ENCODE measurements at places on chromosomes 6 and 20. TPM values are rescaled to one million over a fixed set of nuclear protein-coding genes. Genes with fewer than 3 reads are reported as not detected.

DNA sequence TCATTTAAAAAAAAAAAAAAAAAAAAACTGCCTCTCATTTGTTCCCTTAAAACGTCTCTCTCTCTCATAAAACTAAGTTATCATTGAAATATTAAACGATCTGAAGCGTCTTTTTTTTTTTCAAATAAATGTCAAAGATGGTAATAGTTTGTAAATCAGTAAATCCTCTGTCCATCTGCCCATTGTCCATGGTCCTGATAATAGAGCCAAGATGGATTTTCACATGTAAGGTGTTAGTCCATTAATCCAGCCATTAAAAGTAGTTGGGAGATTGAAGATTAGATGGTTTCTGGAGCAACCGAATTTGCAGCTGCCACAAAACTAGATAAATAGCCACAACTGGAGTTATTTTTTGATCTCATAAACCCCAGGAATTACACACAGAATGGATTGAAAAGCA lies 145.8 kb upstream of the SNX9 start:
- H3K4me1 ChIP-seq, result no peaks in the 10 kb centered on the region
- no peak for DNase-seq
- H3K27me3 ChIP-seq, result no peaks in the 10 kb centered on the region

DNA sequence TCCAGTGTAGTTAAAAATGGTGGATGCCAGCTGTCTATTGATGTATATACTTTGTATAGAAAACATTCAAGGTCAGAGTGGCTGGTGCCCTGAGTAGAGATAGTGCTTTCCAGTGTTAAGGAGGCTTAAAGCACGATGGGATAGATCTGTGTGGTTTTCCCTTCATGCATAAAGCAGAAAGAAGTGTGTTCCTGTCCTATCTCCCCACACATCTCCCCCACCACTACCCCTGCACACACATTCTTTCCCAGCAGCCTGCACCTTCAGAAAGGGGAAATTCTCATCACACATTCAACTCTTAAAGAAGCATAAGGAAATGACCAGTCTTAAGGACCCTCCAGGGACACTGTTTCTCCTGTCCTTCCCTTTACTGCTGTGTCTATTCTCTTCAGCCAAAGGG lies 221.7 kb upstream of the TAB2 start:
- no peaks in the 10 kb centered on the region for H3K27me3 ChIP-seq
- DNase-seq, result no peak
- no peaks in the 10 kb centered on the region for H3K4me1 ChIP-seq
- H3K4me3 ChIP-seq, result no peak overlapping the region

GRCh38 chr6:166752097-166752496 lies 125.0 kb upstream of the RPS6KA2 start:
- H3K4me3 ChIP-seq, result no peak overlapping the region
- no peak overlapping the region for H3K27ac ChIP-seq
- H3K36me3 ChIP-seq, result no peaks in the 10 kb centered on the region
- no peaks in the 10 kb centered on the region for H3K27me3 ChIP-seq

- no peaks in the 10 kb centered on the region for H3K27me3 ChIP-seq
- H3K36me3 ChIP-seq, result no peaks in the 10 kb centered on the region
- H3K27ac ChIP-seq, result no peak overlapping the region
- H3K4me3 ChIP-seq, result no peak overlapping the region
Measured at GRCh38 chr6:169993861-169994481, 242.5 kb downstream of the ERMARD start.

DNA sequence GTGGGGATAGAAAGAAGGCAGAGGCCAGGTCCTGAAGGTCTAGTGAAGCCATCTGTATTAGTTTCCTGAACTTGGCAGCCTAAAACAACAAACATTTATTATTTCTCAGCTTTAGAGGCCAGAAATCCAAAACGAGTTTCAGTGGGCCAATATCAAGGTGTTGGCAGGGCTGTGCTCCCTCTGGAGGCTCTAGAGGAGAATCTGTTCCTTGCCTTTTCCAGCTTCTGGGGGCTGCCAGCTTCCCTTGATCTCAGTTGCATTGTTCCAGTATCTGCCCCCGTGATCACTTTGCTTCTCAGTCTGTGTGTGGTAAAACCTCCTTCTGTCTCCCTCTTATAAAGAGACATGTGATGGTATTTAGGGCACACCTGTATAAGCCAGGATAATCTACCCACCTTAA lies 82.4 kb downstream of the MAFB start:
- no peaks in the 10 kb centered on the region for H3K36me3 ChIP-seq
- no peaks in the 10 kb centered on the region for H3K4me1 ChIP-seq
- H3K27ac ChIP-seq, result no peak overlapping the region
- DNase-seq, result no peak
- H3K4me3 ChIP-seq, result no peak overlapping the region

- H3K27me3 ChIP-seq, result no peaks in the 10 kb centered on the region
- H3K4me1 ChIP-seq, result no peaks in the 10 kb centered on the region
- DNase-seq, result no peak
- no peak overlapping the region for H3K27ac ChIP-seq
- H3K4me3 ChIP-seq, result no peak overlapping the region
Measured at GRCh38 chr6:140160909-140161308, 786.5 kb upstream of the CITED2 start.

DNA sequence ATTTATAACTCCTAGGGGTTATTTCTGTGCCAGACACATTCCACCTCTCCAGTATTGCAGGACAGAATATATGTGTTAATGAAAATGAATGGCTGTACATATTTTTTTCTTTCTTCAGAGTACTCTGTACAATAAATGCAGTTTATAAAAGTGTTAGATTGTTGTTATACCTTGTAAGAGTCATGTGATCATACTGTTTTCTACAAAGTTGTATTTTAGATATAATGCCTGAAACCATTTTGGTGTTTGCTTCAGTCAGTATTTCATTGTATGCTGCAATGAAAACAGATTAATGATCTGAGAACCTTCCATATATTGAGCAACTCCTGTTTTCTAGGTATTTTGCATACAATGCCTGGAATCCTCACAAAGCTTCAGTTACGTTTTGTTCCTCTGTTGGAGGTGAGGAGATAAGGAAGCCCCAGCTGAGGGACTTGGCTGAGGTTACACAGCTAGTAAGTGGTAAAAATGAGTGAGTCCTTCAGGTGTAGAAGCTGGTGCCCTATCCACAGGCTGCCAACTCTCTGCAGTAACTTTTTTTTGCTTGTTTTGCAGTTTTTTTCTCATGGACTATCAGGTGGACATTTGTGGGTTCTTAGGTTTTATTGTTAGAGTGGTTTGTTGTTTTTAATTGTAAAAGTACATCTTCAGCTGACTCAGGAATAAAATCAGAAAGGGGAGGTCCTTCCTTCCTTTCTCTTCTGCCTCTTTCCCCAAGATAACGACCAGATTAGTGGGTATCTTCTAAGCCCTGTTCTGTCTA lies 11.6 kb downstream of the PDCD2 start:
- peaks cover 8% of the 10 kb centered on the region for H3K36me3 ChIP-seq
- H3K27me3 ChIP-seq, result no peaks in the 10 kb centered on the region
- no peak for DNase-seq
- H3K27ac ChIP-seq, result no peak overlapping the region
- no peaks in the 10 kb centered on the region for H3K4me1 ChIP-seq

GRCh38 chr6:2716936-2717700 lies 33.6 kb downstream of the MYLK4 start:
- no peak for DNase-seq
- no peak overlapping the region for H3K27ac ChIP-seq
- no peaks in the 10 kb centered on the region for H3K36me3 ChIP-seq
- no peaks in the 10 kb centered on the region for H3K27me3 ChIP-seq

GRCh38 chr6:154471609-154472362 lies 38.7 kb downstream of the CNKSR3 start:
- no peak overlapping the region for H3K4me3 ChIP-seq
- H3K36me3 ChIP-seq, result no peaks in the 10 kb centered on the region
- no peaks in the 10 kb centered on the region for H3K27me3 ChIP-seq
- H3K4me1 ChIP-seq, result no peaks in the 10 kb centered on the region

DNA sequence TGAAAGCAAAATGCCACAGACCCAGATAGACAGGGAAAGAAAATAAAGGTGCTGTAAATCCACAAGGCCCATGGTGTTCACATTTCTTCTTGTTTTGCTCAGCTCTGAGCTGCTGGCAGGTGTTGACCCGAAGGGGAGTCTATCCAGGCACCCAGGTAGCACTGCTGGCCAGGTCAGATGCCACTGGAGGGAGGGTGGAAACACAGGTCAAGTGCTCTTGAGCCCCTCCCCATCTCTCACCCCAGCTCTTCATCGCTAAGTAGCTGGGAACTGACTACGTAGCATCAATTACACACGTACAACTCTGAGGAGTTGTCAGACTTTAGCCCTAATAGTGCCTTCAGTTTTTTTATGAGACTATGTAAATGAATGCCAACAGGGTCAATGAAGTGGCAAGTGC lies 287.8 kb upstream of the QKI start:
- H3K27me3 ChIP-seq, result no peaks in the 10 kb centered on the region
- H3K27ac ChIP-seq, result no peak overlapping the region
- no peaks in the 10 kb centered on the region for H3K4me1 ChIP-seq
- H3K4me3 ChIP-seq, result no peak overlapping the region

DNA sequence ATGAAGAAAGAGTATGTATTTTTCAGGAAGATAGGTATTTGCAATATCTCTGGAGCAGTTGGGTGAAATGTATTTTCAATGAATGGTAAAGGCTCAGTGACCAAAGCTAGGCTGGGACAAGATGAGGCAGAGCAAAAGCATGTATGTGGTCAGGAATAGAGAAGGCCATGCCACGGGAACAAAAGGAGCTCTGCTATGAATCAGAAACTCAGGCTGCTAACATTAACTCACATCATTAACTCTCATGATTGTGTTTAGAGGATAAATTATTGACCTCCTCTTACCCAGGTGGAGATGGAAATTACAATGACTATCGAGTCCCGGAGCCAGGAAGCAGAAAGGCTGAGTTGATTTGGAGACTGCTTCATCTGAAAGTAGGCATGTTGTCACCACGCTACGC lies 220.2 kb downstream of the FUT9 start:
- H3K27ac ChIP-seq, result no peak overlapping the region
- H3K4me3 ChIP-seq, result no peak overlapping the region
- no peaks in the 10 kb centered on the region for H3K4me1 ChIP-seq
- no peaks in the 10 kb centered on the region for H3K36me3 ChIP-seq
- DNase-seq, result no peak

GRCh38 chr20:43046966-43047365 lies 142.7 kb downstream of the PTPRT start:
- no peak for DNase-seq
- no peaks in the 10 kb centered on the region for H3K36me3 ChIP-seq
- no peaks in the 10 kb centered on the region for H3K27me3 ChIP-seq
- no peak overlapping the region for H3K4me3 ChIP-seq
- H3K27ac ChIP-seq, result no peak overlapping the region
- H3K4me1 ChIP-seq, result no peaks in the 10 kb centered on the region

DNA sequence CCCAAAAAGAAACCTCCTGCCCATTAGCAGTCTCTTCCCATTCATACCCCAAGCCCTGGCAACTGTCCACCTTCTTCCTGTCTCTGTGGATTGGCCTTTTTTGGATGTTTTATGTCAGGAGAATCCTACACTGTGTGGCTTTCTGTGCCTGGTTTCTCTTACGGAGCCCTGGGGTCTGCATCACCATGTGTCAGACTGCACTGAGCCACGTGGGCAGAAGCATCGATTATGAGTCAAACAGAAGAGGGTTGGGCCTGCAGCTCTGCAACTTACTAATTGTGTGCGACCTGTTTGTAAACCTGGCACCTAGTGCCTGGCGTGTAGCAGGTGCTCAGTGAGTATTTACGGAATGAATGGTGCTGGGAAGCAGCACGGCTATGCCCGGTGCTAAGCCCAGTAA lies 62.6 kb downstream of the IGF2R start:
- peaks cover 5% of the 10 kb centered on the region for H3K36me3 ChIP-seq
- no peak for DNase-seq
- H3K27me3 ChIP-seq, result no peaks in the 10 kb centered on the region

GRCh38 chr6:158361961-158362669 lies 49.9 kb downstream of the TULP4 start:
- H3K27ac ChIP-seq, result no peak overlapping the region
- H3K4me3 ChIP-seq, result no peak overlapping the region
- H3K27me3 ChIP-seq, result no peaks in the 10 kb centered on the region
- no peaks in the 10 kb centered on the region for H3K4me1 ChIP-seq
- no peak for DNase-seq

DNA sequence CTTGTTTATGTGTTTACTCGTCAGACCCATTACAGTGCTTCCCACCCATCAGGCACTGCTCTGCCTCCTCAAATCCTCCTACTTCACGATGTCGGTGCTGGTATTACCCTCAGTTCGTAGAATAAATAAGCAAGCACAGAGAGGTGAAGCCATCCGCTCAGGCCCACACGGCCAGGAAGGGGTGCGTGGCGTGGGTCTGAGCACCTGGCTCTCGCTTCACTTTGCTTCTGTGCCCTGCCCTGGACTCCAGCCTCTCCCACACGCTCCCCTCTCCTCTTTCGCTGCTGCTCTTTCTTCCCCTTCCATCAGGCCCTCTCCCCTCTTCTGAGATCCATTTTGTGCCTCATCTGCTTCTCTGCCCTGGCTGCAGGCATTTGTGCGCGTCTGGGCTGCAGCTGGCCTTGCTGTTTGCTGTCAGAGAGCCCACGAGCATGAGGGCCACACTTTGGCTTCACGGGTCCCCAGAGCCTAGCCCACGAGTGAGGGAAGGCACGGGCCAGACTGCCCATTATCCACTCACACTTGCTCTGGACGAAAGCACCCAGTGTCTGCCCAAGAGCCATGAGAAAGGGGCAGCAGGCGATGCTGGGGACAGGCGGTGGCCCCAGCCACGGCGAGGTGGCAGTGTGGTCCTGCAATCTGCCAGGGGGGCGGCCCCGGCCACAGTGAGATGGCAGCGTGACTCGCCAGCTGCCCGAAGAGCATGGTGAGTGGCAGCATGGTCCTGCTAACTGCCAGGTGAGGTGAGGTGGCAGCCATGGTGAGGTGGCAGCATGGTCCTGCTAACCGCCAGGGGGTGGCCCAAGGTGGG lies 96.2 kb upstream of the MPC1 start:
- H3K36me3 ChIP-seq, result no peaks in the 10 kb centered on the region
- H3K27me3 ChIP-seq, result no peaks in the 10 kb centered on the region

DNA sequence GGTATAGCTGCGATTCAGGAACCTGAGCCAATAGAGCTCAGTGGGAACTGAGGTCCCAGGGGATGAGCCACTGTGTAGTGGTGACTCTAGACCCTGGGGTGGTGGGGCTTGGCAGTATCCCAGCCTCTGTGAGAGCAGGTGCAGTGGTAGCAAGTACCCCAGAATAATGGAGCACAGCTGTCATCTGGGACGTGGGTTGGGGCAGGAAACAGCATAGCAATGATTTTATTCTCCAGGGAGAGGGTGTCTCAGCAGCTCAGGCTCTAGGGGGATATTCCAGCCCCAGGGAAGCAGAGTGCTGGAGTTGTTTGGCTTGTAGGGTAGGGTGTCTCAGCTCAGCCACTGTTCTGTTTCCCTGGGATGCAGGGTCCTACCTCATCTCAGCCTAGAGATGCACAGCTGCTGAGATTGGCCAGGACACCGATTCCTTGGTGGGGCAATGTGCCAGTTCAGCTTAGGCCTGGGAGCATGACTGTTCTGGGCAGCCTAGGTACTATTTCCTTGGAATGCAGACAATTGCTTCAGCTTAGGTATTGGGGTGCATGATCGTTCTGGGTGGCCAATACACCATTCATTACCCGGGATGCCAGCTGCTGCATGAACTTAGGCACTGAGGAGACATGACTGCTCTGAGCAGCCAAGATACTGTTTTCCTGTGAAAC lies 34.0 kb upstream of the NUP153 start:
- H3K27me3 ChIP-seq, result no peaks in the 10 kb centered on the region
- H3K27ac ChIP-seq, result no peak overlapping the region
- no peak for DNase-seq
- H3K4me3 ChIP-seq, result no peak overlapping the region

GRCh38 chr6:12570461-12571030 lies 146.0 kb upstream of the PHACTR1 start:
- no peak overlapping the region for H3K27ac ChIP-seq
- H3K4me3 ChIP-seq, result no peak overlapping the region
- no peaks in the 10 kb centered on the region for H3K4me1 ChIP-seq
- no peaks in the 10 kb centered on the region for H3K27me3 ChIP-seq
- DNase-seq, result no peak

The OR2J3 gene
- not detected for total RNA-seq

The CTNNBL1 gene
- total RNA-seq, result 16.4 TPM

The DDX39B gene
- total RNA-seq, result 95.1 TPM

The TLDC2 gene
- not detected for total RNA-seq

All from right lobe of liver (tissue), 6 donors.